ENCODE measurements at places on chromosomes 13 and 19.

- DNase-seq = no peak
These were observed 63.5 kb upstream of the CSNK1A1L start for GRCh38 chr13:37168926-37169325.

DNA sequence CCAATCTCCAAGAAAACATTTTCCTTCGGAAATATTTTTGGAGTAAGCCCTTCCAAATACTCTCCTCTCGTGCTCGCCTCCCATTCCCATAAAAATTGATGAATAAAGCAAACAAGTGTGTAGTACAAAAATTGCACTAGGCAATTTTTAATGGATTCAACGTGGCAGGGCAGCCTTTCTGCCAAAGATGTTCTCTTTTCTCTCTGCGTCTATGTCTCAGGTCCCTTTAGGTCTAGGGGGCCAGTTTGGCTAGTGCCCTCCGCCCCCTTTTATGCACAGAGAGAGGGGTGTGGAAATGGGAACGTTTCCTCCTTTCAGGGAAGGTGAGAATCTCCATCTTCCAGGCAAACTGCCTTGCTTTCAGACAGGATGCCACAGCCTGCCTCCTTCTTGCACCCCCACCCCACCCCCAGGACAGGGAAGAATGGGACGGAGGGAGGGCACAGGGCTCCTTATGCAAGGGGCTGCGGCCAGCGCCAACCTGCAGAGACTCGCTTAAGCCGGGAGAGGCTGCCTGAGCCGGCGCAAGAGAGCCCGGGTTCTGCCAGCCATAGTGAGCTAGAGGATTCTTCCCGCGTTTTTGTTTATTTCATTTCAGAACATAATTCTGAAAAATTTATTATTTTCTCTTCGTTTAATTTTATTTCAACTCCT is 2.7 kb upstream of the ZIC2 start:
- DNase-seq = peak; percentile 19

GRCh38 chr13:20136781-20137703 is 23.8 kb downstream of the GJA3 start:
- no peak for DNase-seq

DNA sequence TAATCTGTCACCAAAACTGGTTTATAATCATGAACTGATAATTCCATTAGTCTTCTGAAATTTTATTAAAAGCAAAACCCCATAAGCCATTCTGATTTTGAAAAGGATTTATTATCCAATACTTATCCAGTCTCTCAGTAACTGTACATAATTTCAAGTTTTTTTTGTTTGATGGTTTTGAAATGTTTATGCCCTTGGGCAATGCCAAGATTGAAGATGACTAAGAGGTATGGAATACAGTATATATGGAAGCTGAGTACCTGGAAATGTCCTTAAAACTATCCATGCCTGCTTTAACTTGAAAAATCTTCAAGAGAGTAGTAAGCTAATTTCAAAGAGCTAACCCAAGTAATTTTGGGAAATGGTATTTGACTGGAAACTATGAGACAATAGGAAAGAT is 1.8 kb upstream of the NEK5 start:
- no peak for DNase-seq

GRCh38 chr13:100584896-100585295 is 3.7 kb downstream of the GGACT start:
- peak; percentile 35 for DNase-seq

GRCh38 chr19:49682274-49682673 is 5.2 kb downstream of the PRMT1 start:
- DNase-seq = no peak

DNA sequence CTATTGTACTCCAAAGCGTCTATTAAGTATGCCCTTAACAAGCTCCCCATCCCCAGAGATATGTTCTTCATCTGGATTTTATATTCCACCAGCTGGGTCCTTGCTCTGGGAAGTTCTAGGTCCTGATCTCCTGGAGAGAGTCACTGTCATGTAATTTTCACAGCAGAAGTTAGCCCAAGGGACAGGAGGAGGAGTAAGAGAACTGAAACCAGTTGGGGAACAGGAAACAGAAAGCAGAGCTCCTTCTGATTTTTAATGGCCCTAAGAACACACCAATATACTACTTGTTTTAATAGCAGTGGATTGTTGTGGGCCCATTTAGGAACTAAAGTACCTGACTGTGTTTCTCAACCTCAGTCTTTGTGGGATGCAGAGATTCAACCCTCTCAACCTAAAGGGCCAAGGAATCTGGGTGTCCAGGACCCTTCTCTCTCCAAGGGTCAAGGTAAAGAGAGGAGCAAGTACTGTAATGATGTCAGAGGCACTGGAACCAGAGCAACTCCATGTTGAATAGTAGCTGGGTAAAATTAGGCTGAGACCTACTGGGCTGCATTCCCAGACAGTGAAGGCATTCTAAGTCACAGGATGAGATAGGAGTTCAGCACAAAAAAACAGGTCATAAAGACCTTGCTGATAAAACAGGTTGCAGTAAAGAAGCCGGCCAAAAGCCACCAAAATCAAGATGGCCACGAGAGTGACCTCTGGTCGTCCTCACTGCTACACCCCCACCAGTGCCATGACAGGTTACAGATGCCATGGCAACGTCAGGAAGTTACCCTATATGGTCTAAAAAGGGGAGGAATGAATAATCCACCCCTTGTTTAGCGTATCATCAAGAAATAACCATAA is 8.1 kb upstream of the FPR3 start:
- DNase-seq = no peak

DNA sequence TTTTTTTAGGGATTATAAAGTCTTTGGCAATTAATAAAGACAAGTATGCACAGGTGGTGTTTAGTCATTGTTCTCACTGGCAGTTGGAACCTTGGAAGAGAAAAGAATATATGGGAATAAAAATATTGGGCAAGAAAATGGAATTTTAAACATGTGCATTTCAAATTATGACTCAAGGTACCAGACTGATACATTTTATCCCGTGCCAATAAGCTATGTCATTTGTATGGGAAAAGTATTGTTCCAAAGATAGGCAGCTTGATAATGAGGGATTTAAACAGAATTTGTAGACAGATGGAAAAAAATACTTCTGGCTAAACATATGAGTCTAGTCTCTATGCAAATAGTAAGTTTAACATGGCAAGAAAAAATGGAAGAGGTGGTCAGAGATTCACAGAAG is 169.5 kb upstream of the UFM1 start:
- no peak for DNase-seq

DNA sequence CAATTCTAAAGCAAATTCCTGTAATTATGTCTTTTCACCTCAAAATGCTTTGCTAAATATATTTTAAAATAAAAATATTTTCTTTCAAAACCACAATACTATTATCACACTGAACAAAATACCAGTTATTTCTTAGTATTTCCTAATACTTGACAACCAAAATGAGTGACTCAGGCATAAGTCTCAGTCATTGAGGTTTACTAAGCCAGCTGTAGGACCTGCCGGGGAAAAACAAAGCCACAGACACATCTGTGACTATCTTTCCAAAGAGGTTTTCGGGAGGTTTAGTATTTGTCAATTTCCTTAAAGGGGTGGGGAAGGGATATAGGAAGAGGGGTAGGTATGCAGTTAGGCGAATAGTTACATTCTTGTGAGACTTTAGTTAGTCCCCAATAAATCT is 3.2 kb upstream of the ZNF235 start:
- DNase-seq = no peak

DNA sequence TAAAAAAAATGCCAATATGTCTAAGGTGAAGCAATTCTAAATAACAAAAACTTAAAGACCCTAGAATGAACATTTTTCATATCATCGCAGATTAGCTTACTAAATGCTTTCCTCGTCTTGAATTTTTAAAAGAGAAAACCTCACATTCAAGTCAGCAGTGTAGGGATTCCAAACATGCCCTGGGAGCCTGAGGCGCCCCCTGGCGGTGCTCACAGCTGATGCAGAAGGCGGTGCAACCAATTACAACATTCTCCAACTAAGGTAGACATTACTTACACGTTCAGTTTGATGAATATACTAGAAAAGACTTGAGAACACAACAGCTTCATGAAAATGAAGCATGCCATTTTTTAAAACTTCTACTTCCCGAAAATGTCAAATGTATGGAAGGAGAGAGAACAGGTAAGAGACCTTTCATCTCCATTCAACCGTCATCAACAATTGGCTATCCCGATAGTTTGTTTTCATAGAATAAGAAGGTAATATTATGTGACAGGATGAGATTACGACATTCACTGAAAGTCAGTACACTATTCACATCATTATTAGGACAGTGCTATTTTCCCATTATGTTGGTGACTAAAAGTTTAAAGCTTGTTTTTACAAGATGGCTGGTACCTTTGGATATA is 304.4 kb downstream of the DCLK1 start:
- DNase-seq = no peak

- no peak for DNase-seq
These were observed 4.3 kb downstream of the MPV17L2 start for GRCh38 chr19:18197306-18197705.

GRCh38 chr13:22107549-22107948 is 436.7 kb downstream of the FGF9 start:
- DNase-seq = no peak

DNA sequence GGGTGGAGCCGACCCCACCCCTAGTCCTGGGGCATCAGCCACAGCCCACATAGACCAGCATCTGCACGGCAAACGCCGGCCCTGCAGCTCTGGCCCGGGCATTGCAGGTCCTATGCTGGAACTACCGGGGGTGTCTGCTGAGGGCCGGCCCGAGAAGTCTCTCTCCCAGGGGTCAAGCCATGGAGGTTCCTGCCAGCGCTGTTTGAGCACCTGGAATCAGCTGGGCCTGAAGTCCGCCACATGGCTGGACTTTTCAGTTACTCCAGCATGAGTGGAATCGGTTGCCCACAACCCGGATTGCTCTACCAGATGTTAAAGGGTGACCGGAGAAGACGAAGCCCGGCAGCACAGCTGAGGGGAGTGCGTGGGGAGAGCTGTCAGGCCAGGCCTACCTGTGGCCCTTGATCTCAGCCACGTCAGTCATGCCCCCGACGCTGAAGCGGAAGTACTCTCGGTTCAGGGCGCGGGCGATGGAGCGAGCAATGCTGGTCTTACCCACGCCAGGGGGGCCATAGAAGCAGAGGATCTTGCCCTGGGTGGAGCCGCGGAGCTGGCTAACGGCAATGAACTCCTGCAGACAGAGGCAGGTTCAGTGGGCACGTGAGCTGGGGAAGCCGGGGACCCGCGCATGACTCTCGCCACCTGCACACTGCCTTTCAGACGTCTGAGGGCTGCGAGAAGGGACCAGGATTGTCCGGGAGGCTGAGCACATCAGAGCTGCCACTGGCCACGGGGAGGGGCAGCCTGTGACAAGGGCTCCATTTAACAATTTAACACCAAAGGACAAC is 8.7 kb downstream of the RPL36 start:
- no peak for DNase-seq

DNA sequence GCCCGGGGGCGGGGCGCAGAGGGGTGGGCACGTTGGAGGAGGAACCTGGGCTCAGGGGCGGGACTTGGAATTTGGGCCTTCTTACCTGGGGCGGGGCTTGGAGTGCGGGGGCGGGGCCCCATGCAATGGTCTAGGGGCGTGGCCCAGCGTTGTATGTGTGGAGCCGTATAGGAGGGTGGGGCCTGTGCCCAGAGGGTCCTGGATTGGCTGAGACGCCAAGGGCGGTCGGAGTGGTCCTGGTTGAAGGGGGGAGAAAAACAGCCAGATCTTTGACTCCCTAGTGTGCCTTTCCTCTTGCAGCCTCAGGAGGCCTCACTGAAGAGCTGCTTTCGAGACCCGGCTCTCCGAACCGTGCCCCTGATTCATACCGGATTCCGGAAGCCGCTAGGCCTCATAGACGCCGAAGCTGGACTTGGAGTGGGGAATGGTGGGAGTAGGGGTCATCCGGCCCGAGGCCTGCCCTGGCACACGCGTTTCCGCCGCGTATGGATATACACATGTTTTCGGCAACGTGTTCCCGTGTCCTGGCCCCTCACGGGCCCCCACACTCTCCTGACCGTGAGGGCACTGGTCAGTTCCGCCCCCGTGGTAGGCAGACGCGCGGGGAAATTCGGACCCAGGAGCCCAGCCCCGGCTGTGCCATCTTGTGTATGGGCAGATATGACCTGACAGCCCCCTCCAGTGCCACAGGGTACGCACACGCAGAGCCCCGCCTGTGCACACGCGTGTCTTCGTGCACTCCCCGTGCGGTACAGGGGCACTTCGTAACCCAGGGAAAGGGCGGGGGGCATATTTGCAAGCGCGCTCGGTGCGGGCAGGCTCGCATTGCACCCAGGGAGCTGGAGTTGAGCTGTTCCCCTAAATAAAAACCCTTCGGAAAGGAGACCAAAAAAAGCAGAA is 661 bp upstream of the PRR12 start:
- peak; percentile 95 for DNase-seq

All from right hindlimb (tissue), 1 donor.